LHCN-M2 (cell line): ENCODE measurements at places on chromosomes 11 and 22. TPM values are rescaled to one million over a fixed set of nuclear protein-coding genes. Genes with fewer than 3 reads are reported as not detected.

- no peak for DNase-seq
Observed at GRCh38 chr11:44028816-44029506, 18.8 kb upstream of the ACCSL start.

GRCh38 chr11:104380358-104380757 is 216.4 kb upstream of the PDGFD start:
- DNase-seq: no peak

DNA sequence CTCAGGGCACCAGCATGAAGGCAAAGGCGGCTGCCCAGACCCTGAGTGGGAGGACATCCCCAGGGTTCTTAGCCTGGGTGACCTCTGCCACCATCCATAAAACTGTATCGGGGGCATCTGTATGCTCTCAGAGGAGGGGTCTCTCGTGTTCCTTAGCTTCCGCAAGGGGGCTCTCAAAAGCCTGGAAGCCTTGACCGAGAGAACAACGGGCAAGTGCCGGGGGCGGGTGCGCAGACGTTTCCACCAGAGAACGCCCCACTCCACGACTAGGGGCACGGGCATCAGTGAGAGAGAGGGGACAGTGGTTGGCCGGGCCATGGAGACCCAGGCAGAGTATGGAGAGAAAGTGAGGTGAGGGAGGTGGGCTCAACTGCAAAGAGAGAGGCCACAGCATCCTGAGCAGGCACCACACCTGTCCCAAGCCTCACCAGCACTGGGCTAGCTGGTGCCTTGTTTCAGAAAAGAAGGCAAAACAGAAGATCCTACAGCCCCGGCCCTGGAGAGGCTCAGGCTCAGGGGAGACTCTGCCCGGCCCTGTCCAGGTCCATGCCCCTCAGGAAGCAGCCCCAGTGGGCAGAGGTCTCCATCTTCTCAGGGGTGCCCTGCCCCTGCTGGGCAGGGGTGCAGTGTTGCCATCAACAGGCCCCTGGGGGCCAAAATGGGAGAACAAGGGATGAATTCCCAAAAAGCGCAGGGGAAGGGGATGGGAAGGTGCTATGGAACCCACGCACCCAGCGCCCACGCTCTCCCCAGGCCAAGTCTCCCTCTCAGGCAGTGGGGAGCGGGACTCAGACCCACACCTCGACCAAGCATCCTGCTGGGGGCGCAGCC is 5.9 kb downstream of the TSPAN32 start:
- no peak for DNase-seq

- peak; percentile 81 for DNase-seq
Observed at GRCh38 chr11:844693-845644, 2.3 kb downstream of the TSPAN4 start.

GRCh38 chr11:76769645-76770586 is 13.2 kb upstream of the TSKU start:
- no peak for DNase-seq

DNA sequence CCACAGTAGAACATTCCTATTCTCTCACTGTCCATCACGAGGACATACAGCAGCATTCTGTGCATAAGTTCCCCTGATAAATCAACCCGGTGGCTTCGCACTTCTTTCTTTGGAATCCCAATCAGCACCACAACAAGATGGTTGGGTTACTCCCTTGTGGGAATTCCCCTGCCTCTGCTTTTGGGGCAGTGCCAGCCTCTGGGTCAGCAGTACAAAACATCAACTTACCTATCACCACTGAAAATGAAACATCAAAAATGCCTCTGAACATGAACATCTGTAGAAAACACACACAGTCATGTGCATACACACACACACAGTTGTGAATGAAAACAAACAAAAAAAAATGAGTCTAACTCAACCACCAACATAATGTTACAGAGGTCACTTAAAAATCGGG is 79.3 kb downstream of the KCNA4 start:
- DNase-seq: no peak

- peak; percentile 97 for DNase-seq
Observed at GRCh38 chr22:28978863-28979796, 82.5 kb downstream of the C22orf31 start.

DNA sequence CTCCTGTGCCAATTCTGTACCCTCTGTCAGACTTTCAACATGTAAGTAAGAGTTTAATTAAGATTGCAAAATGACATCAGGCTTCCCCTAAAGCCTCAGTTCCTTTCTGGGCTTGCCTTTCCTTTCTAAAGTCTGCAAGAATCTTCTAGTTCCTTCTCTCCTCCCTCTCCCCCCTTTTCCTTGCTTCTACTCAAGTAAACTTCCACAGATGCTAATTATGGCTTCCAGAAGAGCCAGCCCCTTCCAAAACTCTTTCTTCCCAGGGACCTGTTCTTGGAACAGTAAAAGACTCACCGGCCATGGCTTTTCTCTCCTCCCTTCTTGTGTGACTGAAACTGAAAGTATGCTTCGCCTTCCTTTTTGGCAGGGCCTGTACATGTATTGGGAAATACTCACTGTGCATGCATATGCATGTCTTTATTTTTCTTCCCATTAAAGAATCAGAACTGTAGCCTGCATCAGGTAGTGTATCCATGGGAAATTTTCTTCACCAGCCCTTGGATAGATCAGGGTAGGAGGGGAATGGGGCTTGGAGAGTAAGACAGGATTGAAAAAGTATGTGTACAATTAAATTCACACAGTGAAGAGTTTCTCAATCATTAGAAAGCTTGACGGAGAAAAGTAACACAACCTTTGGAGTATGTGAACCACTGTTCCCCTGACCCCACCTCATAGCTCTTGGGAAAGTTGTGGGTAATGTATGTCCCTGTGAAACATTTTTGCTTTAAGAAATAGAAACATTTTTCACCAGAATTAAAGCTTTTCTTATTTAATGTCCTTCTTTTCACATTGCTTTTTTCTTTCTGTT is at the start of gene CASP1:
TSS of gene CASP1 (minus strand) at position 332 of the 808 bp plus-strand sequence. CDS start at position 301, 31 bp downstream.
- peak; percentile 64 for DNase-seq

DNA sequence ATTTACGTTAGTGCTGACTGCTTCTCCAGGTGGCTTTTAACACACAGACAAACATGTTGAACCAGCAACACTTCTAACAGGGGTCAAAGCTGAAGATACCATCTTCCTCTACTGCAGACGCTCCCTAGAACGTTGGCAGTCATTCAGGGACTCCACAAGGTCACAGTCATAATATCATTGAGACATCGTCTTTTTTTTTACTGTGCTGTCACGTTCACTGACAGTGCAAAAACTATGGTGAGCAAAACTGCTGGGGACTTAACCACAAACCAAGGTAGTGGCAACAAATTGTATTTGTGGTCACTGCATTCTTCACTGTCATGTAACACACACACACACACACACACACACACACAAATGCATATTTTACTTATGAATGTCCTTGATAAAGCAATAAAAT is 244.9 kb downstream of the CASP12 start:
- DNase-seq: peak; percentile 27

Gene TSPAN18
- not detected in 2 replicates for total RNA-seq

Gene AGBL2
- total RNA-seq: 0.38 and 0.92 TPM in 2 replicates

Gene WT1
- total RNA-seq: 0.75 and 0.96 TPM in 2 replicates

Gene FGF3
- not detected in 2 replicates for total RNA-seq

Gene ENTHD1
- not detected in 2 replicates for total RNA-seq
